Activated CD4-positive, alpha-beta T cell treated with anti-CD3 and anti-CD28 coated beads, Interleukin-2, amount 10 ng/mL, durations not matched to agents 7 days and 5 days (primary cell): ENCODE measurements at places on chromosomes 4 and X. TPM values are rescaled to one million over a fixed set of nuclear protein-coding genes. Genes with fewer than 3 reads are reported as not detected.
A peak's percentile ranks its signal among the peaks of the same experiment; 100 is the strongest.

DNA sequence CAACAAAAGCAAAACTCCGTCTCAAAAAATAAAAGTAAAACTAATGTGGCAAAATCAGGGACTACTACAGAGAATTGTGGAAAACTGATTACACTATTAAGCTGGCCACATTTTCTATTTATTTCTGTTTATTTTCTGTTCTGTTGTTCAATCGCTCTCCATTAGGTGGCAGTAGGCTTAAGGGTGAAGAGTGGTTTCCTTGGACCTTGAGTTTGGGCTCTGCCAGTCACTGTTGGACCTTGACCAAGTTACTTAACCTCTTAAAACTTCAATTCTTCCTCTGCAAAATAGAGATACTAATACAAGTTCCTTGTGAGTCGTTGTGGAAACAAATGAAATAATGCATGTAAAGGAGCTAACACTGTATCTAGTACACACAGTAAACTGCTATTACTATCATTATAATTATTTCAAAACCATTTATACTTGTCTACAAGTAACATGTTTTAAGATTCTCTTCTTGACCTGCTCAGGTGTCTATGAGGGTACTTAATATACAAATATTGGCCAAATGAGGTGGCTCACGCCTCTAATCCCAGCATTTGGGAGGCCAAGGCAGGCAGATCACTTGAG is 15.2 kb downstream of the HSD17B11 start:
- DNase-seq: no peak

GRCh38 chr4:184306949-184307348 is 89.3 kb upstream of the ENPP6 start:
- no peak for DNase-seq

DNA sequence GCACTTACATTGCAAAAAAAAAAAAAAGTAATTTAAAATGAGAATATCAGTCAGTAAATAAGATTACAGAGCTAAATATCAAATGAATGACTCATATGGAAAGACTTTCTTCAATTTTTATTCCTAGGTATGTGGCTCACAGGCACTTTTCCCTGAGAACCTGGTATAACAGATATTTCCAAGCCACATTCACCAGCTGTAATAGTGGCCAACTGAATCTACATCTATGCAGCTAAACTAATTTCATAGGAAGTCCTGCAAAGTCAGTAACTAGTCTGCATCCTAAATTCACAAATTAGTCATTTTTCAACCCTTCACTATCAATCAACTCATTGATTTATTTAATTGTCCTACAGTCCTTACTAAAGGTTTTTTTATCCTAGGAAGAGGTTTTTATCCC is 5.6 kb downstream of the PDE5A start:
- DNase-seq: no peak

GRCh38 chr4:173461170-173461569 is 62.3 kb upstream of the SCRG1 start:
- DNase-seq: no peak

DNA sequence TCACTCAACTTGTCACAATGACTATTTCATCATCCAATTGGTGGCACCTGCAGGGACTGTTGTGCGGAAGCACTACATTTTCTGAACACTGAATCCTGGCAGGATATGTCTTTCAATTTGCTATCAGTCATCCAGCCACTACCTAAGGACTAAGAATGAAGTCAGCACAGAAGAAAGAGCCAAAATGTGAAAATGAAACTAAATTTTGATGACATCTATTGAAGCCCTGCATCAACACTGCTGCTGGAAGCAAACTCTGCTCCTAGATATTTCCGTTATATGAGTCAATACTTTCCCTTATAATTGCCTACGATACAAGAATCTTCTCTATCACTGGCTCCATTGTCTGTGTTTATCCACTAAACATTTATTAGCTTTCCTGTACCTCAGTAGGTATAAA is 917.9 kb downstream of the RAPGEF2 start:
- no peak for DNase-seq

GRCh38 chr4:11469650-11470437 is 41.1 kb upstream of the HS3ST1 start:
- DNase-seq: no peak

GRCh38 chr4:52937829-52938228 is 75.7 kb downstream of the RASL11B start:
- no peak for DNase-seq

DNA sequence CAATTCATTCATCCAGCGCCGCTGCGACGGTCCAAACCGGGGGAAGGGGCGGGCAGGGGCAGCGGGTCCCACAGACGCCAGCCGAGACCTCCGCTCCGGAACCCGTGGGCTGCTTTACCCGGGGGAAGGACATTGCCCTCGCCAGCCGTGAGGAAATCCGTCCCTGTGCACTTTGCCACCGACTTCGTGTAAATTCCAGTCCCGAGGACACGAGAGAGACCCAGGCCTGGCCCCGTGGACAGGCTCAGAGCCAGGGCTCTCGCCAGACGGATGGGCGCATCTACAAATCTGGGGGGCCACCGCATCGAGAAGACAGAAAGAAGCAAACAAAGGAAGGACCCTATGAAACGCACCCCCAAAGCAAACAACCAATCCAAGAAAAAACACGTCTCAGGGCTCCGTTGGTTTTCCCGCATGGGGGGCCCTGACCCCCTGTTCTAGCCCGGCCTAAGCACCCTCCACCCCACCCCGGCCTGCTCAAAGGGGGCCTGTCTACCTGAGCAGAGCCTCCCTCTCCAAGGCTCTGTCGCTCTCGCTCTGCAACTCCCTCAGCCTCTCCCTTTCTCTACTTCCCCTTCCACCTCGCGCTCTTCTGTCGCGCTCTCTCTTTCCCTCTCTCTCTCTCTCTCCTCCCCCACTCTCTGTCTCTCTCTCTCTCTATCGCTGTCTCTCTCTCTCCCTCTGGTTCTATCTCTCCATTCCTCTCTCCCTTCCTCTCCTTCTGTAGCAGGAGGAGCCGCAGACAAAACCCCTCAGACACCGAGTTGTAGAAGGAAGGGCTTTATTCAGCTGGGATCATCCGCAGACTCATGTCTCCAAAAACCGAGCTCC is 11.3 kb downstream of the FRG2 start:
- DNase-seq: no peak

- no peak for DNase-seq
These were observed 172.9 kb upstream of the TTC29 start for GRCh38 chr4:147118528-147118927.

DNA sequence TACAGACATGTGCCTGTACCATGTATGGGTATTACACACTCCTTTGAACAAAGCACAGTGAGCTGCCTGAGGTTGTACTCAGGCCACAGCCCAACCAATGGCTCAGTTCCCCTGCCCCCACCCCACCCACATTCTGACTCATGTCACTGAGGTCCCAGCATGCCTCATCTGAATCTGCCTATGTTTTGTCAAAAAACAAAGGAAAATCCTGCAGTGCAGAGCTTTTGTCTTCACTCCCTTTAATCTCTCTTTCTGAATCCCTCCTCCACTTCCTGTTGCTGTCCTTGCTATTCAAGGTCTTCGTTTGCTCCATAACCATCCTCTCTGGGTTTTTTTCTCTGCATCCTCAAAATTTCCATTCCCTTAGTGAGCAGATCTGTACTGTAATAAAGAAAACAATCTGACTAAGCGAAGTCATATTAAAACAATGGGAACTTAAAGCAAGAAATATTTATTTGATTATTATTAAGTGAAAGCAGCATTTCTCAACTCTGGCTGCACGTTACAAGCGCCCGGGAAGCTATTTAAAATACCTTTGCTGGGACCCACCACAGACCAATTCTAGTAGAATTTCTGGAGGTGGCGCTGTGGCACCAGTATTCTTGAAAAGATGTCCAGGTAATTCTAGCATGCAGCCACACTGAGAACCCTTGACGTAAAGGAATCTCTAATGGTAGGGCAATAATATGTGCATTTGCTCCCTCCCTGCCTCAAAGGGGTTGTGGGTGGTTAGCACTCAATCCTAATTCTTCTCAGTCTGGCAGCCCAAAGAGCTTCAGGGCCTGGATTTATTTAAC is 8.7 kb downstream of the GUCY2F start:
- peak; percentile 7 for DNase-seq

DNA sequence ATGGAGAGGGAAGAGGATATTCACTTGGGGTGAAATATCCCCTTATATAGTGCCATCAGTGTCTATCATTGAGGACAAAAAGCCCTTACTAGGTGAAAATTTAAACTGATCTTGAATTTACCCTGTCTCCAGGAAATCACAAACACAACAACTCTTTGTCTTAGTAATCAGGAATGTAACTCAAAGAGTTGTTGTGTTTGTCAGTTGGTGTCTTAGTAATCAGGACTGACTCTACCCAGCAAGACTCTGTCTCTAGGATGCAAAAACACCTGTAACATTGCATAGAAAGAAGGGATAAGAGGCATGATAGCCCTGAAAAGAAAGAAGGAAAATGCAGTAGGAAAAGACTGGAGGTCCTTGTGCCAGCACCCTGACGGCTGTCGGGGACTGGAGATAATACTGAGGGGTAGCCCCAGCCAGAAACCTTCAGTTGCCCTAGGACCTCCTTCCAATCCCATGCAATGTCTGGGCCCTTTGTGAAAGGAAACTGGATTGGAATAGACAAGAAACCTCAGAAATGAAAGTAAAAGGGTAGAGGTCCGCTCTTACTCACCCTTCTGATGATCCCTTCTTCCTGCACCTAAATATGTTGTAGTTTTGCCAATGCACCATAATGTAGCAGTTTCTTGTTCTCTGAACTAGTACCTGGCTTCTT is 45.3 kb downstream of the HMGB2 start:
- DNase-seq: no peak

DNA sequence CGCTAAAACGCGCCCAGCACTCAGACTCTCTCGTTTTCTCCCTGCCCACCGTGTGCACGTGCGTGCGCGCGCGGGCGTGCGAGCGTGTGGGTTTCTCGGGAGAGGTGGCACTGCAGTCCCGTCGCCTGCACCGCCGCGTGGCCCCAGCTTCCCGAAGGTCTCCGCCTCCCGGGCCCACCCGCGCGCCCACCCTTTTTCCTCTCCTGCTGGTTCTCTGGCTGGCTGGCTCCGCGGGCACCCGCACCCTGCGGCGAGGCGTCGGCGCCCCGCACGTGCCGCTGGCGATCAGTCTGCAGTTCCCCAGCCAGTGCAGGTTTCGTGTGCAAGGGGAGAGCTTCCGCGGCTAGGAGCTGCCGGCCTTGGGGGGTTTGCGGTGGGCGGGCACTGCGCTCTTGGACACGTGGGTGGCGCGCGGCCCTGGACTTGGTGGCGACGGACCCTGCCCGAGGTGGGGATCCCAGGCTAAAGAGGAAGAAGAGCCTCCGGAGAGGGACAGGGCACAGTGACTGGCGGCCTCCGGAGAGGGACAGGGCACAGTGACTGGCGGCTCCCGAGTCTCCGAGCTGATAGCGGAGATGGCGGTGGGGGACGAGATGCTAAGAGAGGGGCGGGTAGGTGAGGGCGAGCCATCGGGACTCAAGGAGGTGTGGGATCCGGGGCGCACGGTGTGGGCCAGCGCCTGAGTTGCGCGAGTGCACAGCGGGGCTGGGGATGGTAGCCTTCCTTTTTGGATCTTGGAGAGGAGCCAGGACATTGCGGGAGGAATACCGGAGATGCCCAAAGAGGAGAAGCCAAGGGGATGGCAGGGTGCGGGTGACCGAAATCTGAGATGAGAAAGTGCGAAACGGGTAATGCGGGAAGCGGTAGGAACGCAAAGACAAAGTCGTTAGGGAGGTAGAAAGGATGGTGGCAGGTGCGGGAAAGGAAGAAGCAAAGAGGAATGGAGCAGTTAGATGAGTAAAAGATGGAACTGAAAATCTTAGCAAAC is at the start of gene FAM184B:
TSS of gene FAM184B (minus strand) at position 322 of the 988 bp plus-strand sequence. CDS start 322 bp downstream, outside the sequence.
- no peak for DNase-seq

DNA sequence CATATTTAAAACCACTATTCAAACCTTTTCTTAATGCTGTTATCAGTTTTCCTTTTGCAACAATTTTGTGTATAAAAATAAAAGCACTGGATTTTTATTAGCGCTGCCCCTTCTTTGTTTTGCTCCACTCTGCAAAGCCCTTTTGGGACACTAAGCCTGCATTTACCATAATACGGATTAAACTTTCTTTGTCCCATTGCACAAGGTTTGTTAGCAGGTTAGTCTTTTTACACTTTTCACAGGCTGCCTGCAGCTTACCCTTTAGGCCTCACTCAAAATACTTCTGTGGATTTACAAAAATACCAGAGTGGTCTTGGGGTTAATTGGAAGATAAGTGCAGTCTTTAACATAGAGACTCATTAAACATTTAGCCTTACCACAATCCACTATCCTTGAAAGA is 35.7 kb upstream of the MAB21L2 start:
- no peak for DNase-seq

The CRMP1 gene
- total RNA-seq: 0.15 TPM

The FAM184B gene
- total RNA-seq: not detected

The GAGE1 gene
- total RNA-seq: not detected

The HSFX3 gene
- total RNA-seq: not detected
